Activated T-cell treated with anti-CD3 and anti-CD28 coated beads, Interleukin-2, amount 50 U/mL, for 1 hour (primary cell): ENCODE measurements at places on chromosomes 11 and 22.

DNA sequence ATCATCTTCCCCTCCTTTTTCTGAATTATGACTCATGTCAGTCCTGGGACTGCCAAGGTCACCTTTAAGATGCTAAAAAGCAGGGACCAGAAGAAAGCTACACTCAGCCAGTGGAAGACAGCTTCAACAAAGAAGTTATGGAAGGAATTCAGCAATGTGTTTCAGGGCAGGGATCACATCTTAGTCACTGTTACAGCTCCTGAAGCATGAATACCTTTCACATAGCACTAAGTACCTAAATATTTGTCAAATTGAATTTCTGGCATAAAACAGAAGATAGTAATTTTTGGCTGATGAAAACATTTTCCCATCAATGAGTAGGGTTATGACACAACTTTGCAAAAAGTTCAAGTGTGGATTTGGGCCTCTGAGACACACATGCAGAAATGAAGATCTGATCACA lies 5.2 kb downstream of the DDB1 start:
- DNase-seq: no peak

- DNase-seq: no peak
Measured at GRCh38 chr11:68454767-68455166, 5.8 kb upstream of the PPP6R3 start.

DNA sequence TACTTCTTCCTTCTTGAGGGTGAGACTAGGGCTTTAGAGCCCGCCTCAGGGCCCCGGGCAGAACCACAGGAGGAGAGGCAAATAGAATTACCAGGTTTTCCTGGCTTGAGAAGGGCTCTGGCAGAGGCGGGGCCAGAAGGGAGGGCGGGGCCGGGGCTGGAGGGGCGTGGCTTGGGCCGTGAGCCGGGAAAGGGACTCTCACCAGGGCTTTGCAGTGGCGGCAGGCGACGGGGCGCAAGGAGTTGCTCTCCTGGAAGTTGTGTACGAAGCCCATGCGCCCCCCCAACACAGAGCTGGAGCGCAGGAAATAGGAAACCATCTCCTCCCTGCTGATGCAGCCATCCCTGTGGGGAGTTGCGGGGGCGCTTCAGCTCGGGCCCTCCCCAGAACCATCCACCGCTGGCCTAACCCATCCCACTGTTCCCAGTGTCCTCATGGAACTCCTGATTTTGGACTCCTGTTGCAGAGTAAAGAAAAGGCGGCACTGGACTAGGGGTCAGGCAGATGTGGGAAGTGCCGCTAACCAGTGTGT lies 6.9 kb upstream of the NRXN2 start:
- DNase-seq: peak; percentile 21

- DNase-seq: peak; percentile 56
Measured at GRCh38 chr22:39243439-39244135, 1.2 kb downstream of the PDGFB start.

GRCh38 chr11:82936261-82936660 lies 34.7 kb downstream of the DDIAS start:
- no peak for DNase-seq

DNA sequence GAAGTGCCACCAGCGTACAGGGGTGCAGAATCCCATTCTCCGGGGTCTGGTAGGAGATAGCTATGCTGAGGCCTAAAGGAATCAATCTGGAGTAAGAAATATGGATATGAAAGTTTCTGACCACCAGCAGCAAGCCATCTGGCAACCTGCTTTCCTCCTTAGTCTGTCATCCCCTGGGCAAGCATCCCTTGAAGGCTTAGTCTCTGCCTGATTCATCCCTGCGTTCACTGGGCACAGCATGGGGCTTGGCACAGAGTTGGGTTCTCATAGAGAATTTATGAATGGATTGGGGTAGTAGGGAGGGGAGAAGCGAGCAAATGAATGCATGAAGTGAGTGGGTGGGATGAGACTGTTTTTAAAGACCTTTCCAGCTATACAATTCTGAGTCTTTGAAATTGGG lies 85.8 kb upstream of the NARS2 start:
- DNase-seq: no peak

DNA sequence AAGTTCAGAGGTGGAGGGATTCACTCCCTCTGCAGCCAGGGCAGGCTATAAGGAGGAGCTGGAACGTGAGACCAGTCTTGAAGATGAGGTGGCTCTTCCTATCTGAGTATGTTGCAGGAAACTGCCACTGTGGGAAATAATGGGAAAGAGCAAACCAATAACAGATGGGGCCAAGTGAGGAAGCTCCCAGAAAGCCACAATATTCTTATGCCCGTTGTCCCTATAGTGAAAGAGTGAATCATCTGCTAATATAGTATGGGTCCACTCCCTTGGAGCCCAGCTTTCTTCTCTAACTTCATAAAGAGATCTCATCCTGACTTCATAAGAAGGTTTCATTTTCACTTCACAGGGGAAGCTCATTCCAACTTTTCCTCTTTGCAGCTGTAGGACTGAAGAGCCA lies 206.4 kb downstream of the BLID start:
- DNase-seq: no peak
